ENCODE measurements at places on chromosomes 11 and 22.

DNA sequence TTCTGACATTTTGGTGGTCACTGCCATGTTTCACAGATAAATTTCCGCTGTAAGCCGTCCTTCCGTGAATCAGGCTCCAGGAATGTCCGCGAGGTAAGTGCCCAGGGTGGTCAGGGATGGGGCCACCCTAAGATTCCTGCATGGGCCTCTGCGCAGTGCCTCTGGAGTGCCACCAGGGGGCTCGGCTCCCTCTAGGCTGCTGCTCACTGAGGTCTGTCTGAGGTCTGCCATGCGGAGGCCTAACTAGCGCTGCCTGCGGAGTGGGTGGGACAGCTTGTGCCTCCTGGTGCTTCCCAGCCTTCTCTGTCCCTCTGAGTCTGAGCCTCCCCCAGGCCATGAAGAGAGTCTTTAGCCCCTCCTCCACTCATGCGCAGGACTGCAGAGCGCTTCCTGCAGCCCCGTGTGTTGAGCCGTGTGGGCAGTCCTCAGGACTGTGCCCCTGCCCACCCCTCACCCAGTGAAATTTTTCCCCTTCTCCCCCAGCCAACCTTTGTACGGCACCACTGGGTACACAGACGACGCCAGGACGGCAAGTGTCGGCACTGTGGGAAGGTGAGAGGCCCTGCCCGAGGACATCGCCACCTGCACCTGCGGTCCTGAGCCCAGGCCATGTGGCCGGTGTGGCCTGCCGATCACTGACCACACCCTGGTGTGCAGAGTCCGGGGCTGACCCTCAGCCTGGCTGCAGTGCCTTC, 11.9 kb upstream of the MDK start:
- no peak for DNase-seq

DNA sequence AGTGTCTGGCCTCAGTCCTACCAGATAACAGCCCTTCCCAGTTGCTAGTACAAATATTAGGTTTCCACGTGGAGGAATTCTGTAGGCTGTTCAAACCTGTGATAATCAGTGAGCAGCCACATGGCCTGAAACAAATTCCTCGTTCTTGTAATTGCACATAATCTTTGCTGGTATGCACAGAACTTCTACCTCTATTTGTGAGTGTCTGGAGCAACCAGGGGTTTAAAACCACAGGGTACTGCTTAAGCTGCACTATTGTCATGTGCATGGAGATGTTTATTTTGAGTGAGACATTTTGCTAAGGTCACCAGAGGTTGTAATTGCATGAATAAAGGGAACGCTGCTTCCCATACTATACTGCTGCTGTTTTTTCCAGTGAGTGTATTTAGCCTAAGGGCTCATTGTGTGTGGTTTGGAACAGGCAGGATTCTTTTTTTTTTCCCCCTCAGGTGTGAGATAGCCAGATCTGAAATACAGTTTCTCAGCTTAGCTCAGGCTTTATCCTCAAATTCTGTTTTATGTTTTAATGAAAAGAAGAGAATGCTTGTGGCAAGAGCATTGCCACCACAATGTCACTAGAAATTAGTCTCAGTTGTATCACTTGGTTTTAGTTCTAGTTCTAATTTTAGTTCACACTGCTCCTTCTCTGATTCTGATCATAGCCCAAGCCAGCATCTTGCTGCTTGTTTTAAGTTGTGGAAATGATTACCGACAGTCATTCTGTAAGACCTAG, 60.5 kb downstream of the CYB5R2 start:
- DNase-seq: no peak

DNA sequence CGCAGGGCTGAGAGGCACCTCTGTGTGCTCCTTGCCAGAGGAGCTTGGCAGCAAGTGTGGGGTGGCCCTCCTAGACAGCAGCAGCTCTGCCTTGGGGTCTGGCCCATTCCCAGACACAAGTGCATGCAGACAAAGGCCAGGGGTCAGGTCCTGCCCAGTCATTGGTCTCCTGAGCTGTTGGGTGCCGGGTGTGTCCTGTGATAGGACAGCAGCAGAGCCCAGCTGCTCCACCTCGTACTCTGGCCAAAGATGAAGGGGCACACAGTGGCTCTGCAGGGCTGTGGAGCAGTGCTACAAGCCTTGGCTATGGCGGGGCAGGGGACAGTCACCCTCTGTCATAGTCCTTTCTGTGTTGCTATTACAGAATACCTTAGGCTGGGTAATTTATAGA, 17.3 kb upstream of the OSBPL5 start:
- DNase-seq: no peak

DNA sequence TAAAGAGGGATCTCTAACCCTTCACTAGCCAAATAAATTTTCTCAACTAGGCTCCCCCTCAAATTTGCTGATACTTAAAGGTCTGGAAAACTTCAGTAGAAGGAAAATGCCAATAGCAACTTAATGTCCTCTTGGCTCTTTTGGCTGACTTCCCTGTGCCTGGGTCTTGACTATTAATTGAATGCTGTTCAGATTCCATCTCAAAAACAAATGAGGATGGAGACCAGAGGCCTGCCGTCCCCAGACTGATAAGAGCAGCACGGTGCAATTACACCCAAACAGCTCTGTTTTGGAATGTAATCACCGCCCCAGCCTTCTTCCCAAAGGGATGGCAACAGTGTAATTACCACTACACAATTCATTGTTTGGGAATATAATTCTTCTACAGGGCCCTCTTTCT, 89.3 kb upstream of the CHRM4 start:
- DNase-seq: no peak

- no peak for DNase-seq
Observed at GRCh38 chr22:29332886-29333496, 17.5 kb upstream of the RASL10A start.

GRCh38 chr22:16966251-16966650, 41.8 kb downstream of the GAB4 start:
- no peak for DNase-seq

DNA sequence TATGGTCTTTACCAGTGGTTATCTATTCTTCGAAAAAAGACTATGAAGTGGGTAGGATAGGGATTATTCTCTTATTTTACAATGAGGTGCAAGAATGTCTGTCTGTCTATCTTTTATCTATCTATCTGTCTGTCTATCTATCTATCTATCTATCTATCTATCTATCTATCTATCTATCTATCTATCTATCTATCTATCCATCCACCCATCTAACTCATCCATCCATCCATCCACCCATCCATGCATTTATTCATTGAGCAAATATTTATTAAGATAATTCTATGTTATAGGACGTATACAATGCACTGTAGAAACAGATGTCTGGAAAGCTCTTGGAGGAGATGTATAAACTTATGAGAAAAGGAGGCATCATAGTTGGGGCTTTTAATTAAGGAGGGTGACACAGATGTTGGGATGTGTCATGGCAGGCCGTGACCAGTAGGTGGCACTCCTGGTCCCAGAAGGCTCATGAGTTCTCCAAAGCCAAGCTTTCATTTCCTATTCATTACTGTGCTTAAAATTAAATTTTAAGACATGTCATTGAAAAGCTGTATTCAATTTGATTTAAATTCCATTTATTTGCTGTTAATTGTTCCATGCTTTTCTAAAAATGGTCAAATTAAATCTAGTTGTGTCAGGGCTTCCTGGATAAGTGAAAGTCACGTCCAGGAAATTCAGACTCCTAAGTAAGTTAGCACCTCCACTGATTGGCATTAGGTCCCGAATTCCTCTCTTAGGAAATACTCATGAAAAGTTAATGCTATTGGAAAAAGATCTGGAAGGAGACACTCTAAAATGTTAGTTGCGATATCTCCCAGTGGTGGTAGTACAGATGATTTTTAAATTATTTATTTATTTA, 19.0 kb upstream of the E2F8 start:
- DNase-seq: peak; percentile 25

All from NK-92 treated with Interleukin-12 subunit alpha and Interleukin-12 subunit beta, amount 100 ng/mL, for 24 hours (cell line).